ENCODE measurements at places on chromosomes 5 and 9.

GRCh38 chr5:19125956-19126713 is 861.9 kb downstream of the CDH18 start:
- DNase-seq, result no peak

GRCh38 chr9:133888809-133889491 is 103.2 kb downstream of the VAV2 start:
- no peak for DNase-seq

DNA sequence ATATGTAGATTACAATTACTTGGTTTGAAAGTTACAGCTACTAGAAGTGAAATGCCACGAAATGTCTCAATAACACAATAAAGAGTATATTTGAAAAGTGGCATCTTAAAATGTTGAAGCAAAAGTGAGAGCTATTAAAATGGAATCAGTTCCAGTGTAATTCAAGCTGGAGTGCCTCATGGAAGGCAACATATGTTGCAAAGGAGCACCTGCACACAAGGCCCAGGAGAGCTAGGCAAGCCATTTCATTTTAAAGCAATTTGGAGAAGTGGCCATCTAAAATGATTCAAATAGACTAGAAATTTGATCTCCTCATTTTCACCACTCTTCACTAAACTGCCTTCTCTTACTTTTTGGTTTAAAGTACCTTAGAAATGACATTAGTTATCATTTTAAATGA is 167.8 kb downstream of the GABRB2 start:
- no peak for DNase-seq

- no peak for DNase-seq
Measured at GRCh38 chr9:77719321-77719720, 71.2 kb upstream of the GNA14 start.

- DNase-seq, result no peak
Measured at GRCh38 chr9:98491231-98491651, 217.5 kb downstream of the GABBR2 start.

DNA sequence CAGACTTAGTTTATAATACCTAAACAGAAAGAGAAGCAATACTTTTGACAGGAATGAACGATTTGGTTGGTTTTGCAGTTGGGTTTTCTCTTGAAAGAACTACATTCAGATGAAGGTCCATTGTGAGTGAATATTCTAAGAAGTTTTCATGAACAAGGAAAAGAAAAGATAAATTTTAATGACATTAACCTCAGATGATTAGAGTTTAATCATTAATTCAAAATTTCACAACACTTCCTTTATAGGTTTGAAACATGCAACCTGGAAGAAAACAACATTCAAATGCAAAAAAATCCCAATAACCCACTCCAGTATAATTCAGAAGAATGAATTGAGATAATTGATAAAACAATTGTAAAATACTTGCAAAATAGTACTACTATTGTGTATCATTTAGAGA is 23.8 kb downstream of the EQTN start:
- DNase-seq, result no peak

- DNase-seq, result no peak
Measured at GRCh38 chr5:132267166-132267739, 9.8 kb downstream of the PDLIM4 start.
